ENCODE measurements at places on chromosomes 2 and 18. TPM values are rescaled to one million over a fixed set of nuclear protein-coding genes. Genes with fewer than 3 reads are reported as not detected.

Gene KRTCAP3
- 0.76 TPM for total RNA-seq

Gene SRD5A2
- 0.01 TPM for total RNA-seq

Gene ABCG5
- not detected for total RNA-seq

Gene G6PC2
- total RNA-seq: not detected

Gene C1QL2
- total RNA-seq: 0.06 TPM

Gene FAP
- total RNA-seq: 0.16 TPM

Gene AQP12A
- not detected for total RNA-seq

Gene LINC00305
- total RNA-seq: not detected

Gene DTNA
- 0.15 TPM for total RNA-seq

Gene GTF2A1L
- not detected for total RNA-seq

Gene KCNF1
- total RNA-seq: 21.8 TPM

Gene ZNF519
- 1.9 TPM for total RNA-seq

Gene FSIP2
- not detected for total RNA-seq

Gene TXNDC2
- total RNA-seq: 0.10 TPM

Gene MROH2A
- not detected for total RNA-seq

Gene DSG2
- 58.8 TPM for total RNA-seq

Gene CD28
- total RNA-seq: not detected

Gene ZBTB7C
- total RNA-seq: 0.02 TPM

Gene GPR45
- total RNA-seq: not detected

Gene CHRNA1
- total RNA-seq: not detected

Gene SNED1
- total RNA-seq: 0.18 TPM

Gene REG1B
- not detected for total RNA-seq

Gene IL1F10
- not detected for total RNA-seq

Gene RAB6C
- not detected for total RNA-seq

Gene KYNU
- total RNA-seq: 361 TPM

Gene DAW1
- 2.6 TPM for total RNA-seq

Gene NGEF
- total RNA-seq: 21.6 TPM

Gene TMEM37
- 1.8 TPM for total RNA-seq

Gene SKOR2
- not detected for total RNA-seq

Gene C2orf66
- 0.06 TPM for total RNA-seq

Gene CBLN2
- 0.05 TPM for total RNA-seq

Gene KHK
- total RNA-seq: 10.7 TPM

Gene DSC3
- 2.2 TPM for total RNA-seq

Gene SERPINB2
- 0.05 TPM for total RNA-seq

Gene BCL11A
- 0.20 TPM for total RNA-seq

Gene EVX2
- total RNA-seq: not detected

Gene CXCR4
- 0.28 TPM for total RNA-seq

Gene GRB14
- total RNA-seq: 6.5 TPM

Gene SCN9A
- 2.8 TPM for total RNA-seq

Gene SMCHD1
- total RNA-seq: 14.3 TPM

Gene PTPRN
- total RNA-seq: 1.9 TPM

Gene CCDC74A
- total RNA-seq: 12.7 TPM

Gene ARHGAP28
- total RNA-seq: 0.07 TPM

Gene LHCGR
- total RNA-seq: not detected

Gene TLX2
- 0.44 TPM for total RNA-seq

Gene GPBAR1
- total RNA-seq: 0.15 TPM

Gene CCDC93
- total RNA-seq: 14.2 TPM

Gene LYG1
- total RNA-seq: 1.4 TPM

Gene CIB4
- total RNA-seq: 0.34 TPM

Gene TNFAIP6
- 1.7 TPM for total RNA-seq

Gene PCARE
- not detected for total RNA-seq

Gene CD207
- total RNA-seq: not detected

Gene DSG1
- total RNA-seq: not detected

Gene MAP4K3
- total RNA-seq: 20.3 TPM

Gene RNU2-63P
- total RNA-seq: not detected
